ENCODE measurements at places on chromosomes 11 and 22.

DNA sequence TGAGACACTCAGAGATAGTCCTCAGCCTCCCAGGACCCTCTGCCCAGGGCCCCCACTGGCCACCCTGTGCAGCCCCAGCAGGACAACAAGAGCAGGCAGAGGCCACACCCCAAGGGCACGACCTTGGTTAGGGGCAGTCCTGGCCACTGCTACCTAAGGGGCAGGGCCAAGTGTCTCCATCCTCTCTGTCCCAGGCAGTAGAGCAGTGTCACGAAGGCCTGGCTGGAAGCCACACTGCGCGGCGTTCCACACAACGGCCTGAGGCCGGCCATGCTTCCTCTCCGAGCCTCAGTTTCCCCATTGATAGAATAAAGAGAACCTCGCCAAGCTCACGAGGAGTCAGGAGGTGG lies 1074.3 kb downstream of the BRD1 start:
- no peak for DNase-seq

- DNase-seq: peak; percentile 31
Measured at GRCh38 chr11:76670485-76671236, at the start of gene LRRC32. Gene LRRC32 (minus strand): TSS chr11:76670747. CDS start chr11:76665954, 4,793 bp downstream.

DNA sequence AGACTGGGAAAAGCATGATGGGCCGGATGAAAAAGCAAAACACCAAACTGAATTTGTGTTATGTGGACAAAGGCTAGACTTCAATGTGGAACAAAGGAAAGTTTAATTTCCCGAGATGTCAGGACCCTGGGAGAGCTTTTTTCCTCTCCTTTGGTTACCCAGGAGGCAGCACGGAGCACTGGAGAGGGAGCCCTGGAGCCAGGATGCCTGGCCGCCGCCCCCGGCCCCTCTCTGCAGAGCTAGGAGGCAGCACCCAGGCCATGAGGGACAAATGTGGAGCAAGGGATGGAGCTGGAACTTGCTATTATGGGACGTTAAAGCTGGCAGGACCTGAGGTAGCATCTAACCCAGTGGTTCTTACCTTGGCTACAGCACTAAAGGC lies 108.9 kb downstream of the MORC2 start:
- DNase-seq: no peak

GRCh38 chr11:99260696-99261095 lies 239.9 kb downstream of the CNTN5 start:
- DNase-seq: no peak

- peak; percentile 67 for DNase-seq
Measured at GRCh38 chr22:50027639-50028537, 15.3 kb upstream of the IL17REL start.

DNA sequence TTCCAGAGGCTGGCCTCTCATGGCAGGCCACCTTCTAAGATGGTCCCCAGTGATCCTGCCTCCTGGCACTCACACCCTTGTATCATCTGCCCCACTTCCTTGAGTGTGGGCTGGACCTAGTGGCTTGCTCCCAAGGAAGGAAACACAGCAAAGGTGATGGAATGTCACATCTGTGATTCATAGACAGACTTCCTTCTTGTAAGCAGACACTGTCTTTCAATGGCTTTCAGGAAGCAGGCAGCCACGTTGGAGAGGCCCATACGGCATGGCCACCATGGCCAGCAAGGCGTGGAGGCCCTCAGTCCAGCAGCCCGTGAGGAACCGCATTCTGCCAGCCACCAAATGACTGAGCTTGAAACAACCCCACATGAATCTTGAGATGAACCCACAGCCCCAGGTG lies 11.3 kb downstream of the LMO1 start:
- DNase-seq: no peak

DNA sequence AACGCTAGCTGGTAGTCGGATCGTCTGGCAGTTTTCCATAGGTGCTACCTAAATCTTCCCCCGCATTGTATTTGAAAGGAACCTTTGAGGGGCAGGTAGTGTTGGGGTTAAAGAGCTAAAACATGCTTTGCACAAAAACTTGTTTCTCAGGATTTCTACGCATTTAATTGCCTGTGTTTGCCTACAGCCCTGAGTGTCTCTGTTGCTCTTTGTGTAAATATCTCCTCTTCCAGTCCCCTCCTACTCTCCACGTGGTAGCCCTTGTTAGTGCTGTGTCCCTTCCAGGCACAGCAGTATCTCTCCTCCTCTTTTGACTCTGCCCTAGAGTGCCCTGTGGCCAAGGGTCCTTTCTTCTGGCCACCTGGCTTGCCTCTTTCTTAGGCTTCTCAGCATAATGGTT lies 81.7 kb downstream of the BARX2 start:
- DNase-seq: no peak

GRCh38 chr11:106461839-106462545 lies 384.5 kb downstream of the AASDHPPT start:
- no peak for DNase-seq

- no peak for DNase-seq
Measured at GRCh38 chr11:133893381-133893780, 48.1 kb upstream of the SPATA19 start.

GRCh38 chr11:12966002-12966401 lies 43.1 kb upstream of the RASSF10 start:
- no peak for DNase-seq

DNA sequence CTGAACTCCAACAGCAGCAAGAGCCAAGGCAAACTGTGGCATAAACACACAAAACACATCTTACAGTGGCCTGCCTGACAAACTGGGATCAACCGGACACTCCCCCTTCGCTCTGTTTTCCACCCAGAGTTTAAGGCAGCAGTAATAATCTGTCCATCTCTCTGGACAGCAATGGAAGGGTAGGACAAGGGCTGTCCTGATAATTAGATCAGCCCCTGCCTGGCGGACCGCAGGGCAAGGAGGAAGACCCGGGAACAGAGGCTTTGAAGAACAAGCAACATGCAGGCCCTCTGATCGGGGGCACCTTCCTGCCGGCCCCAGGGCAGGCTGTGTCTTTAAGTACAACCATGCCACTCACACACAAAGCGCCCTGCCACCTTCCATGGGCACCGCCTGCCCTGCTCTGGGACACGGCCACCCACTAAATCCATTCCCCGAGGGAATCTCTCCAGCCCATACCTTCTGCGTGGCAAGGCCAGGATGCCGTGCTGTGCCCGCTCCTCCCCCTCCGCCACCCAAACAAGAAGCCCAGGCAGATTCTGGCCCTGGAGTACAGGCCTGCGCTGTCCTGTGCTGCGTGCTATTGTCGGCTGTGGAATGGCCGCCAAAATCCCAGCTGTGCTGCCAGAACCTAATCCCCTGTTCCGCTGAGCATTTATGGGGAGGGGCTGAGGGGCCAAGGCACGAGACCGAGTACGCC lies 38.8 kb downstream of the NUMA1 start:
- peak; percentile 63 for DNase-seq

DNA sequence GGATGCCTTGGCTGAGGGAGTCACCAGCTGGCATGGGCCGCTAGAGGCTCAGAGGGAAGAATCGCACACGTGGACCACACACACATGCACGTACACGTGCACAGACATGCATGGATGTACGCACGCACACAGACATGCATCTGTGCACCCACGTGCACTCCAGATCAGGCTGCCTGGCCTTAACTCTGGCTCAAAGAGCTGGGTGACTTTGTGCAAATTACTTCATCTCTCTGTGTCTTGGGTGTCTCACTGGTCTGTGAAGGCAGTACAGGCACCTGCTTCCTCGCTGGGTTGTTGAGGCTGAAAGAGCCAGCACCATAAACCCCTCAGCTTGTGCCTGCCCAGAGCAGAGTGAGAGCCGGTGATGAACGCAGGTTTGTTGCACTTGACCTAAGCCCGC lies 28.7 kb downstream of the TMPRSS6 start:
- DNase-seq: no peak

DNA sequence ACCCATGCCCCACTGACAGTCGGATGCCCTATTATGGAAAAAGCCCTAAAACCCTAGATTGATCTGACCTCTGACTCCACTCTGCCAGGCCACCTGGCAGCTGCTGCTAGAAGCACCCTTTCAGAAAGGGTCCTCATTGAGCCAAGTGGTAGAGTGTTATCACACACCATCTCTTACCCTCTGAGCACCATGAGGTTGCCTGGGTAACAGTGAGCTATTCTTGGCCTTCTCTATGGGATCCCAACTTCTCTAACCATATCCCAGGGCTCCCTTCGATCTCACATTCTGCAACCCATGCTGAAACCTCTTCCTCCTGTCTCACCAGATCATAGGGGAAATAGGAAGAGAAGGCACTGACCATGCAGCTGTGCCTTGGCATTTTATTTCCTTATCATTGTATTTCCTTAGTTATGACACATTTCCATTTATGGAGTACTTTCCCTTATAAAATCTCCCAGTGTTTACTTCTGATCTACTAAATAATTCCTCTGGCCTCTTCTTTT lies 52.7 kb downstream of the MPPED2 start:
- no peak for DNase-seq

- DNase-seq: peak; percentile 11
Measured at GRCh38 chr22:40436505-40437431, 66.4 kb downstream of the SGSM3 start.

- no peak for DNase-seq
Measured at GRCh38 chr11:1224491-1225385, 1.9 kb downstream of the MUC5B start.

DNA sequence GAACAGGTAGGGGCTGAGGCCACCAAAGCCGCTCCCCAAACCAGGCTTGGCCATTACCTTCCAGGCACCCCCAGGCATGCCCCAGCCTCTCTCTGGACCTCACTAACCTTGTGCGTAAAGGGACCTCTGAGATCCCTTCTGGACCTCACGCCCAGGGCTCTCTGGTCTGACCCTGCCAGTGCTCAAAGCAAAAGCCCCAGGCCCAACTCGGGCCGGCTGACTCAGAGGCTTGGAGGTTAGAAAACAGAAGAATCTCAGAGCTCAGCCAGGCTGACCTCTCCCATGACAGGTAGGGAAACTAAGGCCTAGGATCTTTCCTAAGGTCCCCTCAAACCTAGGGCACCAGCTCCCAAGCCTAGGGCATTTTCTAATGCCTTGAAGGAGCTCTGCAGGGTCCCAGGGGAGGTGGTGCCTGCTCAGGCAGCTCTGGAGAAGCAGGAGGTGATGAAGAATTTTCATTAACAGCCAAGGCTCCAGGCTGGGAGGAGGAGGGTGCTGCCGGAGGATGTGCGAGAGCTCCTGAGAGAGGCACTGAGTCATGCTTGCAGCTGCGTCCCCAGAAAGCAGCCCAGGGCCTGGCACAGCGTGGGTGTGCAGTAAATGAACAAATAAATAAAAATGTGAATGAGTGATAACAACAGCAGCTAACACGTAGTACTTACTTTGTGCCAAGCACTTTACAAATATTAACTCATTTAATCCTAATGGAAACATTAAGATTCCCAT lies 25.6 kb downstream of the ARRB1 start:
- DNase-seq: peak; percentile 67

GRCh38 chr11:44832452-44832851 lies 105.7 kb downstream of the TSPAN18 start:
- DNase-seq: no peak

- DNase-seq: no peak
Measured at GRCh38 chr11:28366549-28367346, 258.6 kb downstream of the METTL15 start.

- no peak for DNase-seq
Measured at GRCh38 chr22:27260087-27260698, 541.4 kb downstream of the MN1 start.

GRCh38 chr22:49948958-49949913 lies 11.3 kb upstream of the PIM3 start:
- DNase-seq: no peak

GRCh38 chr22:32480238-32480637 lies 5.6 kb downstream of the FBXO7 start:
- peak; percentile 6 for DNase-seq

DNA sequence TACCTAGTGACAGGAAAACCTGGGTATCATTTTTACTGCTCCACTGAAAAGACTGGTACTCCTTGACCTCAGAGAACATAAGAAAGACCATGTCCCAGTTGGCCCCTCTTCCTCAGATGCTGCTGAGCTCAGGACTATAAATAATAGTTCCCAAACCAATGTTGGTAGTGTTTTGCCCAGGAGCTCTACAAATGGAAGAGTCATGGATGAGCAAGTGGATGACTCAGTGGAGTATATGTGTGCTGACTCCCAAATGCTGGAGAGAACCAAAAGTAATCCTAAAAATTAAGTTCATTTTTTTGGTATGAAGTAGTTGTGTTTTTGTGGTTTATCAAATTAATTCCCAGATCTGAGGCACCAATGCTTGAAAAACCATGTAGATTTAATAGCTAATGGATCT lies 482.0 kb downstream of the KCNA4 start:
- DNase-seq: no peak

DNA sequence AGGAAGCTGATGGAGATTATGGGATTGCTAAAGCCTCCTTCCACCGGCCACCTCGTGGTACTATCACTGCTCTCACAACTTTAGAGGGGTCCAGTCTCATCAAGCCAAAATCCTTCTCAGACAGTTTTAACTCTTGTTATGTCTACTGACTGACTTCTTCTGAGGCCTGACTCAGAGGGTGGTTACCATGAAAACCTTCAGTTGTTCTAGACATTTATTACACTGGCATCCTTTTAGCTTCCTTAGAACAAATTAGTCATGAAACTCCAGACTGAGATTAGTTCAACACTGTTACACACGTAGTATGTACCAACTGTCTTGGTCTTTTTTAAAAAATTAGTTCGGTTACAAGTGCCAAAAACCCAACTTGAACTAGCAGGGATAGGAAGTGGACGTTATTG lies 7.5 kb downstream of the DIXDC1 start:
- DNase-seq: no peak

- DNase-seq: no peak
Measured at GRCh38 chr11:87322568-87322967, 284.8 kb downstream of the TMEM135 start.

DNA sequence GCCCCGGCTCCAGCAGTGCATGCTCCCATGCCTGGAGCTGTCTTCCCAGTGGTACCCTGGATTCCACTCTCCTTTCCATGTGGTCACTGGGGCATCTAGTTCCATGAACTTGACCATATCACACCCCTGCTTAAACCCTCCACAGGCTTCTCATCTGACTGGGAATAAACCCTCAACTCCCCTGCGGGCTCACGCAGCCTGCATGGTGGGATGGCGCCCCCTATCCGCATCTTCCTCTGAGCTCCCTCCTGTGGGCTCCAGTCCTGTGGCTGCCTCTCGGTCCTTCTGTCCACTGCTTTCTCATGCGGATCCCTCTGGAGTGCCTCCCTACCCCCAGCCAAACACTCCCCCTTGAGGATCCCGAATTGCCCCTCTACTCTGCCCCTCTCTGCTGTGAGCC lies 41.4 kb upstream of the TTLL12 start:
- DNase-seq: peak; percentile 33

- DNase-seq: no peak
Measured at GRCh38 chr11:68988491-68988890, 7.7 kb upstream of the MRGPRD start.
